Right atrium auricular region (tissue), 2 donors: ENCODE measurements at places on chromosomes 16 and 17.
A peak's percentile ranks its signal among the peaks of the same experiment; 100 is the strongest.

DNA sequence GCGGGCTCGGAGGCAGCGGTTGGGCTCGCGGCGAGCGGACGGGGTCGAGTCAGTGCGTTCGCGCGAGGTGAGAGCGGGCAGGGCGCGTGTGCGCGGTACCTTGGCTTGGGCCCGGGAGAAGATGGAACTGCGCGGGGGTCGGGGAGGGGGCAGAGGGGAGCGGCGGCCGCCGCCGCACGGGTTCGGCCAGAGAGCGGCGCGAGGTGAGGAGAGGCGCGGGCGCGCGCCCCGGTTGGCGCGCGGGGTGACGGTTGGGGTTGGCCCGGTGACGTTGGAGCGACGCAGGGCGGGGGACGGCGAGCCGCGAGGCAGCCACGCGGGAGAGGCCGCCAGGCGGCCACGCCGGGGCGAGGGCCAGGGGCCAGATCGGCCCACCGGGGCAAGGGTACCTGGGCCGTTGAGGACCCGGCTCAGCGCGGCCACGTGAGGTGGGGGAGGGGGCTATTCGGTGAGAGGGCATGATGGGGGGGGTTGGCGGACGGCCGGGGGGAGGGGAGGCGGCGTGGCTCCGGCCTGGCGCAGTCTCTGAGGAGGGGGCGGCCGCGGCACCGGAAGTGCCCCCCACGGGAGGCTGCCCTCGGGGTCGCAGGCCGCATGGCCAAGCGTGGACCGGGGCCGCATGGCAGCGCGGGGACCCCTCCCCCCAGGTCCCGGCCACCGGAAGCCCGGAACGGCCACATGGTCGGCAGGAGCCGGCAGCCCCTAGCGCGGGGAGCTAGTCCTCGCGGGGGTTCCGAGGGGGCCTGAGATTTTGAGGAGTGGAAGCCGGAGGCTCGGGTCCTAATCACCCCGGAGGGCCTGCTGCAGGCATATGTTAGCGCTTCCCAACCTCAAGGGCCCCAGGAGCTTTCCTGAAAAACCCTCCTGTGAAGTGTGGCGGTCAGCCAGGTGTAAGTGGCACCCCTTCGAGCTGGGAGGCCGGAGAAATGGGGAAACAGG, 527 bp downstream of the EIF5A start:
- no peaks in the 10 kb centered on the region for H3K4me1 ChIP-seq
- H3K4me3 ChIP-seq = peak overlapping the region; percentile 90
- peak overlapping the region; percentile 99 for H3K27ac ChIP-seq

GRCh38 chr16:4328046-4328781, 12.3 kb downstream of the GLIS2 start:
- H3K4me1 ChIP-seq = peaks cover 73% of the 10 kb centered on the region
- peak; percentile 89 for DNase-seq
- no peaks in the 10 kb centered on the region for H3K27me3 ChIP-seq
- H3K36me3 ChIP-seq = peaks cover 13% of the 10 kb centered on the region

- no peak for DNase-seq
- H3K36me3 ChIP-seq = no peaks in the 10 kb centered on the region
- no peak overlapping the region for H3K27ac ChIP-seq
- H3K4me3 ChIP-seq = no peak overlapping the region
These were observed 55.7 kb downstream of the TOX3 start for GRCh38 chr16:52491216-52491615.

- H3K36me3 ChIP-seq = no peaks in the 10 kb centered on the region
- peak; percentile 84 for DNase-seq
- H3K4me1 ChIP-seq = no peaks in the 10 kb centered on the region
- peak within 1 kb of the TSS; percentile 51 for H3K4me3 ChIP-seq
- H3K27ac ChIP-seq = peak within 1 kb of the TSS; percentile 80
These were observed at the start of gene TBX2 for GRCh38 chr17:61399131-61400065. TBX2 (plus strand) TSS chr17:61399843; CDS start chr17:61400177, 334 bp downstream.

- peak; percentile 64 for DNase-seq
- H3K4me3 ChIP-seq = no peak overlapping the region
- H3K27ac ChIP-seq = peak overlapping the region; percentile 39
These were observed 26.7 kb upstream of the PLCG2 start for GRCh38 chr16:81752225-81752875.

GRCh38 chr16:13702614-13703013, 217.3 kb upstream of the ERCC4 start:
- H3K36me3 ChIP-seq = no peaks in the 10 kb centered on the region
- no peaks in the 10 kb centered on the region for H3K27me3 ChIP-seq
- DNase-seq = no peak
- H3K27ac ChIP-seq = no peak overlapping the region

GRCh38 chr16:8660841-8661301, 13.5 kb upstream of the ABAT start:
- H3K4me3 ChIP-seq = no peak overlapping the region
- no peak overlapping the region for H3K27ac ChIP-seq
- peaks cover 18% of the 10 kb centered on the region for H3K36me3 ChIP-seq
- DNase-seq = peak; percentile 64

DNA sequence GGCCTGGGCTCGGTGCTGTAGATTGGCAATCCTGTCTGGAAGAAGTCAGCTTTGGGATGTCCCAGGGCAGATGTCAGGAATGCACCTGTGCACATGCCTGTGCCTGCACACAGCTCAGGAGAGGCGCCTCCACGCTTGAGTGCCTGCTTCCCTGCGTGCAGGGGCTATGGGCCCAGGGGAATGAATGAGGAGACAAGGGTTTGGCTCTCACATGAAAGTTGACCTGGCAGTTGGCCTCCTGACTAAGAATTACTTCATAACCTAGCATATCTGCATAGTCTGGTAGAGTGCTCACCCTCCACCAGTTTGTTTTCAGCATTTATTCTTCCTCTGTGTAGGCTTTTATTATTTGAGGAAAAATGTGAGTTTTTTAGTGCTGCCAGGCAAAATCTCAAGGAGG, 50.0 kb downstream of the PLD6 start:
- H3K27ac ChIP-seq = no peak overlapping the region
- H3K4me3 ChIP-seq = no peak overlapping the region
- no peaks in the 10 kb centered on the region for H3K4me1 ChIP-seq
- DNase-seq = no peak

- peak overlapping the region; percentile 86 for H3K27ac ChIP-seq
- no peaks in the 10 kb centered on the region for H3K27me3 ChIP-seq
- peak overlapping the region; percentile 44 for H3K4me3 ChIP-seq
- no peaks in the 10 kb centered on the region for H3K4me1 ChIP-seq
These were observed 30.4 kb upstream of the FBXW10B start for GRCh38 chr17:15649861-15650421.
